Aorta (tissue), 5 donors: ENCODE measurements at places on chromosomes 4 and X. TPM values are rescaled to one million over a fixed set of nuclear protein-coding genes. Genes with fewer than 3 reads are reported as not detected.

JCHAIN gene
- total RNA-seq, result 8.0 TPM

GLUD2 gene
- total RNA-seq, result 1.6 TPM

SMIM10L2A gene
- 0.42 TPM for total RNA-seq

GPR78 gene
- not detected for total RNA-seq

ETDB gene
- not detected for total RNA-seq

MAGEE2 gene
- total RNA-seq, result 0.69 TPM

ASMT gene
- total RNA-seq, result 1.3 TPM

SORCS2 gene
- total RNA-seq, result 8.4 TPM

TMEM144 gene
- 14.1 TPM for total RNA-seq

GRIA3 gene
- 12.4 TPM for total RNA-seq

STOX2 gene
- 5.7 TPM for total RNA-seq

IKBKG gene
- 30.3 TPM for total RNA-seq
